ENCODE measurements at places on chromosomes 7 and 10. TPM values are rescaled to one million over a fixed set of nuclear protein-coding genes. Genes with fewer than 3 reads are reported as not detected.

GRCh38 chr10:78563314-78563713 lies 505.5 kb upstream of the ZMIZ1 start:
- DNase-seq: no peak

DNA sequence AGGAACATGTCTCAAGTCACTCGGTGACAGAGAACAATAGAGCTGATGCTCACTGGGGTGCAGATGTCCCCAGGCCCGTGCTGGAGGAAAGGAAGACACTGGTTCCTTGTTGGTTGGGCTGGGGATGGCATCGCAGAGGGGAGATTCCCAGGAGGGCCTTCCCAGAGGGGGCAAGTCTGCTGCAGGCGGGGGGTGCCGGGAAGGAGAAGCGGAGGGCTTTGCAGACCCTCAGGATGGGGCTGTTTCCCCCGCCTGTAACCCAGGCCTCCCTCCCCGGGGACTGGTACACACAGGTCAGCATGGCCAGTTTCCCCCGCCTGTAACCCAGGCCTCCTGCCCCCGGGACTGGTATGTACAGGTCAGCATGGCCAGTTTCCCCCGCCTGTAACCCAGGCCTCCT lies 283.8 kb downstream of the DNAJB6 start:
- no peak for DNase-seq

GRCh38 chr10:127649642-127650041 lies 87.3 kb upstream of the FOXI2 start:
- DNase-seq: no peak

GRCh38 chr10:8272794-8273425 lies 218.4 kb downstream of the GATA3 start:
- DNase-seq: no peak

GRCh38 chr7:127258111-127258510 lies 5.4 kb upstream of the GRM8 start:
- no peak for DNase-seq

GRCh38 chr7:7175075-7175695 lies 7.2 kb upstream of the C1GALT1 start:
- no peak for DNase-seq

DNA sequence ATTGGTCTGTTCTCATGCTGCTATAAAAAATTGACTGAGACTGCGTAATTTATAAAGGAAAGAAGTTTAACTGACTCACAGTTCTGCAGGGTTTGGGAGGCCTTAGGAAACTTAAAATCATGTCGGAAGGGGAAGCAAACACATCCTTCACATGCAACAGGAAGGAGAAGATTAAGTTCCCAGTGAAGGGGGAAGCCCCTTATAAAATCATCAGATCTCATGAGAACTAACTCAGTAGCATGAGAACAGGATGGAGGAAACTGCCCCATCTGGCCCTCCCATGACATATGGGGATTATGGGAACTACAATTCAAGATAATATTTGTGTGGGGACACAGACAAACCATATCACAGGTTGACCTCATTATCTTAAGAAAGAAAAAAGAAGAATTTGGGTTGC lies 134.5 kb downstream of the PPP1R3A start:
- DNase-seq: no peak

DNA sequence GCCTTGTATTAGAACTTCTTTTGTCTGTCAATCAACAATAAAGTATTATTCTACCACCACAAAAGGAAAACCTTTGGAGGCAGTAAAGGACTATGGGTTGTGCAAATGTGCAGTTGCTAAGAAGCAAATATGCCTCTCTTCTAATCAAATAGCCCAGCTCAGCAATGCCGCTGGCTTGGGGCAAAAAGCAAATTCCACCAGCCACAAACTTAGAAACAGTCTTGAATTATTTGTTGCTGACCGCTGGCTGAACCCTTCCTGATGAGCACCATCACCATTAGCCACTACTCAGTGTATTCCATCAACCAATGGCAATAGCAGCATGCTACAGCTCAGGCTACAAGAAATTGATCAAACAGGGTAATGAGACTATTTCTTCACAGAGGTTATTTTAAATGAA lies 51.0 kb downstream of the SKAP2 start:
- no peak for DNase-seq

GRCh38 chr7:14806891-14807290 lies 95.7 kb downstream of the DGKB start:
- no peak for DNase-seq

DNA sequence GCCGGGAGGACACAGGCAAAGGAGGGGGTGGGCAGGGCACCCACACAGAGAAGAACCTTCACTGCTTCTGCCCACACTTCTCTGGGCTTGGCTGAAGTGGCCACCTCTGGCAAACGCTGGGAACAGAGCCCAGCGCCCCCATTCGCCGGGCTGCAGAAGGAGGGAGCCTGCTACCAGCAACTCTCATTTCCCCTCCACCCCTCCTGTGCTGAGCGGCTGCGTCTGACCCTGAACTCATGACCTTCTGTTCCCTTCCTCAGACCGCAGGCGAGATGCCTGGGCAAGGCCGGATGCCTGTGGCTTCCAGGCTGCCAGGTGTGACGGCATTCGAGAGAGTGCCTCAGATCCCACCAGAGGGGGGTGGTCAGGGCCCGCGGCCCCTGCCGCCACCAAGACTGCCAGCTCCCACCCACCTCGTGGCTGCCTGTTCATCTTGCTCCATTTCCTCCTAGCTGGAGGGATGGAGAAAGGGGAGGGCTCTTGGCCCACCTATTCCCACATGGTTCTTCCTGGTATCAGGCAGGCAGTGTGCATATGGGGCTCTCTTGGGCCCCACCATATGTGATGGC lies 19.8 kb downstream of the DNAJB12 start:
- no peak for DNase-seq

GRCh38 chr10:60564475-60564874 lies 174.8 kb upstream of the ANK3 start:
- DNase-seq: no peak

- no peak for DNase-seq
These were observed 132.2 kb downstream of the VIPR2 start for GRCh38 chr7:159012353-159013069.

DNA sequence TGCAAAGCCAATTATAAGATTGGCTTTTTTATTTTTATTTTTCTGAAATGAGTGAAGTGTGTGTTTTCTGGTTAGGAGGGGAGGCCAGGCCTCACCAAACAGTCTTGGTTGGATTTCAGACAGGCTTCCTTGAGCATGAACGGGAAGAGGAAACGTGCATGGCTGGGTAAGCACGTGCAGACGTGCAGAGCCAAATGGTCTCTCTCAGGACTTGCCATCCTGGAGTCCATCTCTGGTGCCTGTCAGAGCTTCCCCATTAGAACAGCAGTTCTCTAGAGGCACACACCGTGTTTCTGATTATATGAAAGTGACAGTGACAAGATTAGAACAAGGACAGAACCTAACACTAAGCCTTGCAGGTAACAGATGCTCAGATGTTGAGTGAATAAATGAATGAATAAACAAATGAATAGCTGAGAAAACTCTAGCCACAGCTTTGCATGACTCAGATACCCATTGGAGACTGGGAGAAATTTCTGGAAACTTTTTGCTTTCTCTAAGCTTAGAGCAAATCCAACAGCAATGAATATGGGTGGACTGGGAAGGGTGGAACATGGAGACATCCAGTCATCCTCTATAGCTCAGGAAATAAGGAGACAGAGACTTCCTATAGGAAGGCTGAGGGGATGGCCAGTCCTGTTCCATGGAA lies 11.8 kb upstream of the CALD1 start:
- DNase-seq: no peak

- DNase-seq: no peak
These were observed 131.0 kb downstream of the ST7 start for GRCh38 chr7:117084286-117084685.

- DNase-seq: no peak
These were observed 48.8 kb upstream of the SAMD8 start for GRCh38 chr10:75062506-75063299.

- peak; percentile 33 for DNase-seq
These were observed 38.3 kb downstream of the LYZL2 start for GRCh38 chr10:30591249-30591670.

DNA sequence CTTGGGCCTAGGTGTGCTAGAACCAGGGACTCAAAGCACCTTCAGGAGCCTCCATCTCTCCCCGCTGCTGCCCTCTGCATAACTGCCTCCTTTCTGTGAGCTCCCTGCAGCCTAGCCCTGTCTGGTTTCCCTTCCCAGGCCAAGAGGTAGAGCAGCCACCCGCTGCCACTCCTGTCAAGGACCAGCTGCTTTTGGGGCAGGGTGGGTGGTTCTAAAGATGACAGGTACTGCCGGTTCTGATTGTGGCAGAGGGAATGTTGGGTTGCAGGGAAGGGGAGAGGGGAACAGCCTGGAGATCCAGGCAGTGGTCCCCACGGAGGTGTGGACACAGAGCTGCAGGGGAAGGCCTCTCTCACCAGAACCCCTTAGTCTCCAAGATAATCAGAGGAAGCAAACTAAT lies 3.7 kb upstream of the FLNC start:
- DNase-seq: no peak

DNA sequence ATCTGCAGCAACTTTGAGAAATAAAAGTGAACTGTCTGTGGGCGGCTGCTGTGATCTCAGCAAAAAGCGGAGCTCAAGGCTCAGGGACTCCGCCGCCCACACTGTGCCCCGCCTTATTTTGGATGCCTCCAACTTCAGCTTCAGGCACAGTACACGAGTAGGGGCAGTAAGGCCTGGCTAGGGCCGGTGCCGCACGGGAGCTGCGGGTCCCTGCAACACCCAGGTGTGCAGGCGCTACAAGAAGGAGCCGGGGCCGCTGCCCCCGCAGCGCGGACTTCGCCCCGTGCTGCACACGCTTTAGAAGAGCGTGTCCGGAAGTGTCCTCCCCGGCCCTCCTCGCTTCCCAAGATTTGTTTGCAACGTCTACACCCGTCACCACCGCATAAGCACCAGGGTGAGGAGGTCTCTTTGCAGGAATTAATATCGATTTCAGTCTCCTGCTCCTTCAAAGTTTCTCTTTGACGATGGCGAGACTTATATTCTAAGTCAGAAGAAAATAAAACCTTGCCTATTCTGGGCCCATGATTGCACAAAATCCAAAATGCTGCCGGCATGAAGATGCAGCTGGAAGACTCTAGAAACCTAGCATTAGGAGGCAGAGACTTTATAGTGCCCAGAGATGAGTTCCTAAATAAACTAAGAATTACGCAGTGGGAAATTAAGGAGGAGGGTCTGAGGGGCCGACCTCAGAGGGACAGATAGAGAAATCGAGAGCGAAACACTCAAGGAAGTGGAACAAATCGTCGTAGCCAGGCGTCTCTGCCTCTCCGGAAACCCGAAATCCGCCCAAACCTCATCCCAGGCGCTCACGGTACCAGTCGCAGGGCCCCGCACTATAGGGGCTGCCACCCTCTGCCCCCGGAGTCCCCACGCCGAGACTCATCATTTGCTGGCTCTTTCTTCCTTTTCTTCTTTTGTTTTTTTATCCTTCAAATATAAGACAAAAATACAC lies 6.4 kb downstream of the VAX1 start:
- no peak for DNase-seq

- DNase-seq: no peak
These were observed 6.6 kb downstream of the SEC24C start for GRCh38 chr10:73750819-73751218.

- no peak for DNase-seq
These were observed 729.2 kb downstream of the LRMDA start for GRCh38 chr10:76160446-76161300.

- DNase-seq: no peak
These were observed 5.1 kb downstream of the ING3 start for GRCh38 chr7:120955577-120956149.

- DNase-seq: no peak
These were observed 384.2 kb upstream of the SEMA3A start for GRCh38 chr7:84578825-84579224.

DNA sequence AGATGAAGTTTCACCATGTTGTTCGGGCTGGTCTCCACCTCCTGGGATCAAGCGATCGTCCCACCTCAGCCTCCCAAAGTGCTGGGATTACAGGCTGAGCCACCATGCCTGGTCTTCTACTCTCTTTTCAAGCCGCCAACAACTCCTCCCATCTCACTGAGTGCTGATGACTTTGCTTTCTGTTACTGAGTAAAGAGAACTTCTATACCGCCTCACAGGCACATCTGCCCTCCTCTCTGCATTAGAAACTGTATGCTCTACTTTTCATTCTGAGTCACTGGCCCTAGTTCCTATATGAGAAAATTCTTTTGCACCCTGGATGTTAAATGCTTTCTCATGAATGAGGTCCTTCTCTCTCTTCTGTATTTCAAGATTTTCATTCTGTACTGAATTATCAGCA lies 2.2 kb upstream of the ZNF239 start:
- DNase-seq: no peak

GRCh38 chr10:103659674-103660363 lies 166.3 kb downstream of the NEURL1 start:
- no peak for DNase-seq

PHYHIPL gene
- total RNA-seq: 1.3 TPM

DGKI gene
- 0.91 TPM for total RNA-seq

PLCE1 gene
- total RNA-seq: 14.1 TPM

UCMA gene
- not detected for total RNA-seq

HTRA1 gene
- total RNA-seq: 3.5 TPM

NAT16 gene
- total RNA-seq: not detected

LRWD1 gene
- 31.8 TPM for total RNA-seq

CFAP46 gene
- 15.4 TPM for total RNA-seq

STK31 gene
- total RNA-seq: 1.6 TPM

GPR158 gene
- total RNA-seq: 0.11 TPM

ASB10 gene
- total RNA-seq: not detected

COL28A1 gene
- 17.3 TPM for total RNA-seq

PMS2 gene
- 23.9 TPM for total RNA-seq

NUB1 gene
- total RNA-seq: 49.0 TPM

CTAGE4 gene
- total RNA-seq: 6.9 TPM

ERVW-1 gene
- total RNA-seq: not detected

OPN4 gene
- total RNA-seq: not detected

CLDN4 gene
- 172 TPM for total RNA-seq
